ENCODE measurements at places on chromosomes 16 and 17.

DNA sequence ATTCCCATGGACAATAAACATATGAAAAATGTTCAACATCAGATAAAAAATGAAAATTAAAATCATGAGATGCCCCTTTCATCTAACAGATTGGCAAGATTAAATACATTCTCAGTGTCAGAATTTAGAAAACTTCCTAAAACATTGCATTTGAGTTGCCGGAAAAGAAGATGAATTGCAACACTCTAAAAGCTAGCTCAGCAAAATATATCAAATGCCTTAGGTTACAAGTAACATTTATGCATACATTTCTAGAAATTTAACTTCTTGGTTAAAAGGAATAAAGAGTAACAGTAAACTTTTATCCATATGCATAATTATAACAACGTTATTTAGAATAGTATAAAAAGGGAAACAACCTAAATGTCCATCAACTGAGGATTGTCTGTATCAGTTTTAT is 239.0 kb downstream of the PMP22 start:
- no peak for DNase-seq

- no peak for DNase-seq
Observed at GRCh38 chr17:4049546-4049945, 85.3 kb upstream of the ATP2A3 start.

DNA sequence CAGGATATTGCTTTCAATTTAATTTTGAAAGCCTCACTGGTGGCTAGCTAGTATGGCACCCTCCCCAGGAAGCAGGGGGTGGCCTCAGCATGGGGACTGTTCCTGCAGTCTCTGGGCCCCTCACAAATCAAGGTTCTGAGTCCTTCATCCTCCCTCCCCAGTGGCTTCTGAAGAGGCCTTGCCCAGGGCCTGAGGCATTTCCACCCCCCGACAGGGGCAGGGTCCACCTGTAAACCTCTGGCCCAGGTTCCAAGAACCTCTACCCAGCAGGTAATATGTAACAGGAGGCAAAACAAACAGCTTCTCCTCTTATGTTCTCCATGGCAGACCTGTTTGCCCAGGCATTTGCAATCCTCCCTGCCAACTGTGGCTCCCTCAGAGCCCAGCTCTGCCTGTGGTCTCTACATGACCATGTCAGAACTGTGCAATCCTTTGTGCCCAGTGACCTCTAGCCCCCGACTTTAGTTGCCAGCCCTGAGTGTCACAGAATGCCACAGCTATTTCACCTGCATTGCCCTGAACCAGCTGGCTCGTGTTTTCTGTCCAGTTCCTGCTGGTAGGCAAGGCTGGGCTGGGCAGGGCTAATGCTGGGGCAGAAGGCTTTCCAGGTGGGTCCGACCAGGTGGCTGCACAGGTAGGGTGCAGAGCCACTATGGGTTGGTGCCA is 14.3 kb downstream of the ACSF2 start:
- DNase-seq, result no peak

GRCh38 chr17:1486802-1487695 is 5.4 kb downstream of the MYO1C start:
- DNase-seq, result peak; percentile 67

DNA sequence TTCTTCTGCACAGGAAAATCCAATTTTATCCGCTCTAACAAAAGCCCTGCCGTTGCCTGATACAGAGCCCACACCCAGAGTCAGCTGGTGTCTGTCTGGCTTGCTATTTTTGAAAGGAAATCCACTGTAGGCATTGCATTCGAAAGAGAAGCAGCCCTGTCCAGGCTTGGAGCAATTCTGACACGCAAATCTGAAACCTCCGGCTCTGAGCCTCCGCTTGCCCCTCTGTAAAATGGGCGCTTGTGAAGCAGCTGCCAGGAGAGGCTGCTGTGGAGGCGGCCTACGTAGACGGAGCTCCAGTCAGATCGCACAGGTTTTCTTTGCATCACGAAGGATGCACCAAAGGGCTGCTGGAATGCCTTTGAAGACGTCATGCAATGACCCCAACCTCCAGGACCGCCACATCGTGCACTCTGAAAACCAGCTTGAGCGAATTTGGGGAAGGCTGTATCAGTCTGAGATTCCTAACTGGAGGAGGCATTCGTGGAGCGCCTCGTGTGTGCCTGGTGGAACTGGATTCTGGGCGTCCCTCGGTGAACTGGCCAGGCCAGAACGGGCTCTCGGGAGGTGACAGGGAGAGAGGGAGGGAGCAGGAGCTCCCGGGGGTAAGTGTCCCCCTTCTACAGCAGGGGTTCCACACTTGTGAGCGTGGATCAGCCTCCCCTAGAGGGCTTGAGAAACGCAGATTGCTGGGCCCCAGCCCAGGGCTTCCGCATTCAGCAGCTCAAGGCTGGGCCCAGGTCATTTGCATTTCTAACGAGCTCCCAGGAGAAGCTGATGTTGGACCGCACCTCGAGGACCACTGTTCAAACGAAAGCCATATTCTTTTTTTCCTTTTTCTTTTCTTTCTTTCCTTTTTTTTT is 215.5 kb downstream of the MRTFB start:
- DNase-seq, result no peak

DNA sequence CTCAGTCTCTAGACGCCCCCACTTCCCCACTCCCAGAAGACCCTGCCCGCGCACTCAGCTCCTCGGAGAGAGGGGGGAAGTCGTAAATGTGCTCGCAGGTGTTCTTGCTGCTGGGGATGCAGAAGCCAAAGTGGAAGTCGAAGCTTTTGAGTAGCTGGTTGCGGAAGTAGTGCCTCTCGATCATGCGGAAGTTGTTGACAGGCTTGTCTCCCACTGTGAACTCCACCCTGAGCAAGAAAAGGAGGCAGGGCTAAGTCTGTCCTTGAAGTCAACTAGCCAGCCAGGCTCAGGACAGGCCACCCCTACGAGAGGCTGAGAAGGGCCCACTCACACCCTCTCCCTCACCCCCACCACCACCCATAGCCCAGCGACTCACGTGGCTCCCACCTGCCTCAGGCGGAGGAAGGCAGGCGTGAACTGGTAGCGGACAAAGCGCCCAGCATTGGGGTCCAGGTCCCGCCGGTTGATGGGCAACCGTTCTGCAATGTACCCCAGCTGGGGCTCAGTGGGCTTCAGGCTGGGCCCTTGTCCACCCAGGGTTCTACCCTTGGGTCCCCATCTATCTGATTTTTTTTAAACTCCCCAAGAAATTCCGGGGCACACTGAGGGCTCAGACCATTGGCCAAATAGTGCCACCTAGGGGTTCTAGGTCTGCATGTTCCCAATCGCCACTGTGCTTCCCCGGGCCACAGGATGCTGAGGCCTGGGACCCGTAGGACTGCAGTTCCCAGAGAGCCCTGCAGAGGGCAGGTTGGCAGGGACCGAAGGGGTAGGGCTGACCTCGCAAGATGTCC is 4.6 kb downstream of the UNC119 start:
- no peak for DNase-seq

DNA sequence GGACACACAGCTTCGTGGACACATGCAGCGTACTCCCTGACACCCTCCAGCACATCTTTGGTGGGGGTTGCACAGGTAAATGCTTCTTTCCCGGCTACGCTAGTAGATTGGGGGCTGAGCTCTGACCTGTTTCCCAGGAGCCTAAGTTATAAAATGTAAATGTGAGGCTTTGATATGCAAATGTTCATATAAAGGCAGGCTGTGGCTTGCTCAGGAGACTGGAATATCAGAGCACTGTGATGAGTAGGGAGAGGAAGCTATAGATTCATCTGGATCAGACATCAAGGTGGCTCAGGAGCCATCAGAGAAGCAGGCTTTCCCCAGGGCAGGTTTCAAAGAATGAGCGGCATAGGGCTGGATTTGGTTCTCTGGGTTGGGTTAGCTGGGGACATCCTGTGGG is 3.4 kb upstream of the ETV4 start:
- no peak for DNase-seq

- DNase-seq, result no peak
Observed at GRCh38 chr17:78774956-78775571, 7.0 kb downstream of the CYTH1 start.

GRCh38 chr16:85524365-85524629 is 88.8 kb upstream of the GSE1 start:
- DNase-seq, result no peak

DNA sequence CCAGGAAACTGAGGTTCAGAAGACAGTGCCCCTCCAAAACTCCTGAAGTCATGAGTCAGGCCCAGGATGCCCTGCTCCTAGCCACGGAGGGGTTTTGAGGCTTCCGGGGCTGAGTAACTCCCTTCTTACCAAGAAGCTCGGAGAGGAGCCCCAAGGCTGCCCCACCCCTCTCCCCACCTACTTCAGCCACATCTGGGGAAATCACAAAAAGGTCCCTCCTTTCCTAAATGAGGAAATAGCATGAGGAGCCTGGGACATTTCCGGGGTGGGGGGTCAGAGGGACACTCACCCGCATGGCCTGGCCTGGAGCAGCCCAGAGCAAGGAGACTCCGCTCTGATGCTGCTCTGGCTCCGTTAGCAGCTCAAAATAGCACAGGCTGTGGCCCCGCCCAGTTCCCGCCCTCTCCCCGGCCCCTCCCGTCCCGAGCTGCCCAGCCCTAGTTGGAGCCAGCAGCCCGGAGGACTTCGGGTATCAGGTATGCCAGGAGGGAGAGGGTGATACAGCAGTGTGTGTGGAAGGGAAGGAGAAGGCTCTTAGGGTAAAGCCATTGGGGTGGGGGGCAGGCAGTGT is 40.1 kb downstream of the MYO18A start:
- no peak for DNase-seq

DNA sequence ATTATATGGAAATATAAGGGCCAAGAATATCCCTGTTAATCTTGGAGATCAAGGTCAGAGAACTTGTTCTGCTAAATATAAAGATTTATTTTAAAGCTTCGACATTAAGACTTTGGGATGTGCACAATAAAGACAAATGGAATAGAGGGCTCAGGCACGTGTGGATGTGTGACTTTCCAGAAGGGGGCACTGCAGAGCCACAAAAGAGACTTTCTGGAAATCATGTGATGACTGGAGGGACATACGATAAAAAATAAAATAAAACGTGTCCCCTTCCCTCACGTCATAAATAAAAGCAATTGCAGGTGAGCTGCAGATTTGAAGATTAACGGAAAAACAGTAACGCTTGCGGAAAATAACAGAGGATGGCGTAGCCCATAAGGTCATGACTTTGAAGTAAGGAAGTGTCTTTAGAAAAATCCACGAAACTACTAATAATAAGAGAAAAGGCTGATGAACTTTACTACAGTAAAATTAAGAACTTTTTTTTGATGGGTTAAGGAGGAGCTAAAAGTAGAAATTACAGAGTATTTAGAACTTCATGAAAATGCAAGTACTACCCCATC is 9.4 kb upstream of the ENGASE start:
- no peak for DNase-seq

- no peak for DNase-seq
Observed at GRCh38 chr17:50364715-50365114, 8.3 kb downstream of the MRPL27 start.

DNA sequence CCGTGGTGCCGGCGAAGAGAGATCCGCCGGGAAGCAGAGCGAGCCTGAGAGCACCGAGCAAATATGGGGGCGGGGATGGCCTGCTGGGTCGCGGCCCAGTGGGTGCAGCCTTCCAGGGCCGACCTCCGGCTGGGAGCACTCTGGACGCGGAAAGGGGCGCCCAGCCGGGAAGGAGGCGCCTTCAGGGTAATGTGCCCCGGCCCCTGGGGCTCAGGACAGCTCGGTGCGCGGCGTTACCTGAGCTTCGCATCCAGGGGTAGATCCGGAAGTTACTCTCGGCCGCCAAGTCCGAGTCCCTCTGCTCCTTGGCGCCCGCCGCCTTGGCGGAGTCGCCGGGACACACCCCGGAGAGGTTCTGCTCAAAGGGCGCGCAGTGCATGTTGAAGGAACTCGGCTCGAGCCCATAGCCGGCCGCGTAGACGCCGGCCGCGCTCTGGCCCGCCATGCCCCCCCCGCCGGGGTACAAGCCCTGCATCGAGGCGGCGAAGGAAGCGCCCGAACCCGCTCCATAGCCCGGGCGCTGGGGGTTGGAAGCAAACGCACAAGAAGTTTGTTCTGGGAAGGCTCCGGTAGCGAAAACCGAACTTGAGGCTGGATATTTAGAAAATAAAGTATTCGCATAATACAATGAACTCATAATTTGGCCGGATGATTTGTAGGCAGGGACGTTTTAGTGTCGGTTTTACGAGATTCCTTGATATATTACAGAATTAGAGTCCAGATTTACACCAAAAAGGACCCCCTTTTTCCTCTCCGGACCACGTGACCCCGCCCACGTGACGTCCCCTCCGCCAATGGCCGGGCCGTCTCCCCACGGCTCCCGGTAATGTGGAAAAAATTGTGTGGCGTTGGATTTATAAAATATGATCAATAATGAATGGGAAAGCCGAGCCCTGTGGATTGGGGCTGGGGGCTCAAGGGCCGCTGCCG is at the start of gene HOXB7:
Gene HOXB7, minus strand, starts transcription at position 736 of the 930 bp plus-strand sequence. Its CDS starts 99 bp downstream, at position 637.
- DNase-seq, result no peak

- DNase-seq, result no peak
Observed at GRCh38 chr16:14505846-14506245, 124.2 kb downstream of the PARN start.

DNA sequence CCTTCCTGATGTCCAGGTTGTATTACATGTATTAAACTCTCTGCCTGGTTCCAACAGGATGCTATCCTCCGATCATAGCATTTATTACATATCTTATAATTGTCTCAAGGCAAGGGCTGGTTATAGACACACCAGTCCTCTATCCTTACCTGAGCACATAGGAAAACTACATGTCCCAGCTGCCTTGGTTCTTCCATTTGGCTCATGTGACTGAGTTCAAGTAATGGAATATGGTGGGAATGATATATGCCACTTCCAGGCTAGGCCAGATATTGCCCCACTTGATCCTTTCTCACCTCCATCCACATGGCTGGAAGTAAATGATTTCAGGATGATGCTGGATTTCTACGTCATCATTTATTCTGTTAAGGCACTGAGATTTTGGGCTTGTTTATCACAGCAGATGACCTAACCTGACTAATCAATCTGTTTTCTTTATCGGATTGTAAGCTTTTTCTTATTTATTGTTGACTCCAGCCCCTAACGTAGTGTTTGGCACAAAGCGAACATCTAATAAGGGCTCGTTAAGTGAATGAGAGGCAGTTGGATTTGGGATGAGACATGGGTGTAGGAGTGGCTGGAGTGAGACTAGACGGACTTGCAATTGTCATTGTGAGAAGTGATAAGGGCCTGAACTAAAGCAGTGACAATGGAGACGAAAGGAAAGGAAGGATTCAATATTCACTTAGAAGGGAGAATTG is 8.2 kb upstream of the SHISA9 start:
- DNase-seq, result no peak

GRCh38 chr16:78483124-78483992 is 383.9 kb downstream of the WWOX start:
- no peak for DNase-seq

DNA sequence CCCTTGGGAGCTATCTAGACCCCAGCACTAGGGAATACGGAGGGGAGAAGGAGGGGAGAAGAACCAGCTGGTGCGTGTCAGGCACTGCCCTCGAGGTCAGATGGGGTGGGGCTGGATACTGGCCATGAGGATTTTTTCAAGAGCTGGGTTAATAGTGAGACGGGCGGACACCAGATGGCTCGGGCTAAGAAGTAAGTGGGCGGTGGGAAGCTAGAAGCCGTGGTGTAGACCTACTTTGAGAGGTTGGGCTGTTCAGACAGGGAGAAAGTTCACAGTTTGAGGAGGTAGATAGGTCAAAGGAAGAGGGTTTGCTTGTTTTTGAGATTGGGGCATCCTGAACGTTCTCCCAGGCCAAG is 303.8 kb downstream of the SEC14L1 start:
- no peak for DNase-seq

- DNase-seq, result no peak
Observed at GRCh38 chr17:76000016-76000754, 470 bp upstream of the CDK3 start.

Measured in NCI-H1436 treated with DMSO at 0.1 percent for 48 hours (cell line).